ENCODE measurements at places on chromosomes 1 and 21.
A peak's percentile ranks its signal among the peaks of the same experiment; 100 is the strongest.

DNA sequence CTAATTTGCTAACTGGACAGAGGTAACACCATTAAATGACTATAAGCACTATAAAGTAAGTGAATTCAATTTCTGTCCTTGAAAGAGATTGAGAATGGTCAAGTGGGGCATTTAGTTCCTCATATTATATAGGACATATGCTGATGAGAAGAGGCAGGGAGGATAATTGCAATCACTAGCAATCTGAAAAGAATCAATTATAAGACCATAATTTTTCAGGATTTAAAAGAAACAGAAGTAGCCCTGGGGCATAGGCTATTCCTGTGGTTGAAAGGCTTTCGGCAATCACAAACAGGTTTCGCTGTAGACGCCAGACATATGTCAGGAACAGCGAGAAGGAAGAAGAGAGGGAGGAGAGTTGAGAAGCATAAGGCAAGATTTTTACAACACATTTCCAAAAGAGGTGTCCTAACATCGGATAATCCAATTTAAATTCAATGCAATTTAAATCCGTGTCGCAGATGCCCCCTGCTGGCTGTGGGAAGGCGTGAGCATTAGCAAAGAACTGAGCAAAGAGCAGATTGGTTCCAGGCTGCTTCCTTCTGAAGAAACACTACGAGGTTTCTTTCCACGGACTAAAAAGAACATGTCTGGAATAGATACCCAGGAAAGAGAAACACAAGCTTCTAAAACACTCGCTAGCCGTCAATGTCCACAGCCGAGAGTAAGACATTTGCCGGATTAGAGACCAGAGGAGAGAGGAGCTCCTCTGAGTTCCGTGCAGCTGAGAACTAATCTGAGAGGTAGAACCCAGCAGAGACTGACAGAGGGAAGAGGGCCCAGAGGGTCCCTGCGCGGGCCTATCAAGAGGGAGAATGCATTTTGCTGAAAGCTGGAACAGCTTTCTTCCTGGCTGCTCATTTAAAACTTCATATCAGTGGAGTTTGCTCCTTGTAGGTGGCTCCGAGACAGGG lies 27.9 kb downstream of the RGS5 start:
- DNase-seq, result peak; percentile 47

GRCh38 chr1:115136706-115137105 lies 47.4 kb upstream of the TSPAN2 start:
- no peak for DNase-seq

GRCh38 chr1:10589074-10589473 lies 114.3 kb downstream of the PEX14 start:
- no peak for DNase-seq

GRCh38 chr1:30704765-30705509 lies 18.4 kb downstream of the MATN1 start:
- no peak for DNase-seq

DNA sequence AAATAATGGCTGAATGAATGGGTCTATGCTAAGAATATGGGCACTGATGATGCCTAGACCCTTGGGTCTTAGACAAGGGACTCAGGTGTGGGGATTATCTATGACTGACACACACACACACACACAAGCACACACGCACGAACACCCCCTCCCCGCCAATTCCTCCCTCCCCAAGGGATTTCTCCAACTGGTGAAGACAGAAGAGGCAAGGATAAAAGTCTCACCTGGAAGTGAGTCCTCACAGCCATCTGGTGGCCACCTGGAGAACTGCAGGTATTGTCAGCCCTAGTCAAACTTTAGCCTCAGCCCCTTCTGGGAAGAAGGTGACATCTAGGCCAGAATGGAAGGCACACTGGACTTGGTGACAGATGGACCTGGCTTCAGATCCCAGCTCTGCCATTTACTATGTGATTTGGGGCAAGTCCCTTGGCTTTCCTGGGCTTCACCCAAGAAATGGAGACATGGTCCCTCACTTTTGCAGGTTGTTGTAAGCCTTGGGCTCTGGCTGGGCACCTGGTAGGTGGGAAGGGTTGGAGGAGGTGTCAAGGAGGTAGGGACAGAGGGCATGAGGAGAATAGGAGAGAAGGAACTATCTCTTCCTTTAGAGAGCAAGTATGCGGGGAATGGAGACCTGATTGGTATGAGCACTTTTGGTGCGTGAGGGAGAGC lies 4.0 kb upstream of the GPR3 start:
- DNase-seq, result peak; percentile 82

DNA sequence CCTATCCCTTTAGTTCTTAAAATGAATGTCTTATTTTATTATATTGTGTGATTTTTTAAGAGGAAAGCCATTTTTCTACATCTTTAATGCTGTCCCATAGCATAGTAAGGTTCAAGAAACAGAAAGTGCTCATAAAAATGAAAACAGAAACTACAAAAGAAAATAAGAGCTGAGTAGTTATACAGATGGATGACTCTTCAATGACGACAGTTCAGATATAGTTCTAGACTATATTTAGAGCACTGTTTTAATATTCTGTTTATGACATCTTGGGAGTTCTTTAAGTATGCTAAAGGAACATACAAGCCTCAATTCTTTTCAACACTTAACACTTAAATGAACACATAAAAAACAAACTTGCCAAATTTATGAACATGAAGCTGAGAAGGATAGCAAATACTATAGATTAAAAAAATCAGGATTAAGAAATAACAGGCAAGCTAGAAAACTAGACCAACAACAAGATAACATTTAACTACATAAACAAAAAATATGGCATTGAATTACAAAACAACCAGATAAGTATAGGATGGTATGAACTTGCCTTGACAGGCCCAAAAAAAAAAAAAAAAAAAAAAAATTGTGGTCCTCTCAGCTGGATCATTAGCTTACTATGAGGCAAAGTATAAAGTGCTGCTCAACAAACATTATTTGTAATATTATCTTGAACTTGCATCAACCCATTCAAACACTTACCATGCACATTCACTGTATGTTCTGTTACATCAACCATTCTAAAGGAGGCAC lies 87.9 kb downstream of the ZZZ3 start:
- no peak for DNase-seq

DNA sequence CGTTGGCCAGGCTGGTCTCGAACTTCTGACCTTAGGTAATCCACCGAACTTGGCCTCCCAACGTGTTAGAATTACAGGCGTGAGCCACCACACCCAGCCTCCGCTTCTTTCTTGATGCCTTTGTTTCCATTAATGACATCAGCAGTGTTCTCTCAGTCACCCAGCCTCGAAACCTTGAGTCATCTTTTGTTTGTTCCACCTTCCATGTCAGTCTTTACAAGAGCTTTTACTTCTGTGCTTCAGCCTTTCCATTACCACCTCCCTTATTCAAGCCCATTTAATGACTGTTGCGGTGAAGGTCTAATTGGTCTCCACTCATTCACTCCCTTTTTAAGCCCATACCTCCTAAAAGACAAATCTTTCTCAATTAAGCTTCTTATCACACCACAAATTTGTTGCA lies 146.6 kb upstream of the ADGRL2 start:
- no peak for DNase-seq

GRCh38 chr1:19596065-19596713 lies 47.9 kb upstream of the NBL1 start:
- no peak for DNase-seq

GRCh38 chr21:39612233-39613040 lies at the start of gene B3GALT5:
Gene B3GALT5, plus strand, starts transcription at chr21:39612940. Its CDS starts 47,620 bp downstream, at chr21:39660560.
- no peak for DNase-seq

GRCh38 chr1:217921126-217921904 lies 290.2 kb downstream of the SPATA17 start:
- DNase-seq, result no peak

DNA sequence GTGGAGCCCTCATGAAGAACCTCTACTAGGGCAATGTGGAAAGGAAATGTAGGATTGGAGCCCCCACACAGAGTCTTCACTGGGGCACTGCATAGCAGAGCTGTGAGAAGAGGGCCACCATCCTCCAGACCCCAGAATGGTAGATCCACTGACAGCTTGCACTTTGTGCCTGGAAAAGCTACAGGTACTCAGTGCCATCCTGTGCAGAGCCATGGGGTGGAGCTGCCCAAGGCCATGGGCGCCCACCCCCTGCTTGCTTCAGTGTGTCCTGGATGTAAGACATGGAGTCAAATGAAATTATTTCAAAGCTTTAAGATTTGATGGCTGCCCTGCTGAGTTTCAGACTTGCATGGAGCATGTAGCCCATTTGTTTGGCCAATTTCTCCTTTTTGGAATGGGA lies 17.2 kb upstream of the TSHB start:
- no peak for DNase-seq

DNA sequence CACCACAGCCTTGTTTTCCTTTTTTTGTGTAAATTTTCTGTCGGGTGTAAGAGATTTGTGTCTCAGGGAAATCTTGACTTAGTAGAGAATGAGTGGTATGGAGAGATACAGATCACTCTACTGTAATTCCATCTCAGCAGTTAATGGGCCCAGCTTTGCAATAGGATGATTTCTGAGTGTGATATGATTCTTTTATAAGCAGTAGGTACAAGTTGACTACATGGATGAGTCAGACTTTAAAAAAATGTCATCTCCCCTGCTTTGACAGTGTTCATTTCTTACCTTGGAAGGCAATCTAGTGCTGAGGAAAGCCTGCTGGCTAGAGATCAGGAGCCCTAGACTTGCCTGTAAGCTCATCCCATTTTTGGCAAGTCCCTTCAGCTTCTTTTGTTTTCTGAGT lies 261.9 kb downstream of the RYR2 start:
- no peak for DNase-seq

- no peak for DNase-seq
Measured at GRCh38 chr1:119472080-119472818, 34.8 kb upstream of the HSD3B1 start.

DNA sequence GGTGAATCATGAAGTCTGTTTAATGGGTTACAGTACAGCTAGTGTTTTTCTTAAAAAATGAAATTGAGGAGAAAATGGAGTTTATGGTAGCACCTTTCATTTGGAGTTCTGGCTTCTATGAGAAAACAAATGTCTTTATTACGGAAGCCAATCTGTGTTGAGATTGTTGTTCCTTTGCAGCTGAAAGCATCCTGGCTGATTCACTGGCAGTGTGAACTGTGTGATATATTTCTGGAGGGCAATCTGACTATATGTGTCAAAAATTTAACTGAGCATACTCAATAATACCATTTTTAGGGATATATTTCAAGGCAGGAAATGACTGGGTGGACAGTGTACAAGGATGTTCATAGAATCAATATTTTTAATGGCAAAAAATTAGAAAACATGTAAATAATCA lies 46.6 kb upstream of the LYST start:
- no peak for DNase-seq

DNA sequence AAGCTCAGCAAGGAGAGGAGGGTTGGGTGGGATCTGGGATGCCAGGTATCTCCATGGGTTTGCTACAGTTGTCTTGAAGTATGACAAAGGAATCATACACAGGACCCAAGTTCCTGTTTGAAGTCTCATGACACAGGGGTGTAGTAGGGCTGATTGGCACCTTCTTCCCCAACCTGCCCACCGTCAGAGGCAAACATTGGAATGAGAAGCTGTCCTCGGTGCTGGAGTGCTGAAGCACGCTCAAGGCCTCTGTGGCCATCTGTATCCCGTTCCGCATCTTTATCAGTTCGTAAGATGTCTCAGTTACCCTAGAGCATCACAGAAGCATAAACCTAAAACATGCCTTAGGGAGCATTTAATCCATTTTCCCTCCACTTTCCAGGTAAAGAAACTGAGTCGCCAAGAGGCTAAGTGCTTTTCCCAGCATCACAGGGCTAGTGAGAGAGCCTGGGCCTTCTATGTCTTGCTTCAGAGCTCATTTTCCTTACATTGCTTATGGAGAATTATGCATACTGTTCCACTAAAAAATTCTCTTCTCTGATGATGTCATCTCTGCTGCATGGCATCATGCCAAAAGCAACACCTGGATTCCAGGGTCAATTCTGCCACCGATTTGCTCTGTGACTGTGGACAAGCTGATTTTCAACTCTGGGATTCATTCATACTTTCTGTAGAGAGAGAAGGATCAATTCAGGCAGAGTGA lies 34.2 kb downstream of the VWA5B1 start:
- no peak for DNase-seq

DNA sequence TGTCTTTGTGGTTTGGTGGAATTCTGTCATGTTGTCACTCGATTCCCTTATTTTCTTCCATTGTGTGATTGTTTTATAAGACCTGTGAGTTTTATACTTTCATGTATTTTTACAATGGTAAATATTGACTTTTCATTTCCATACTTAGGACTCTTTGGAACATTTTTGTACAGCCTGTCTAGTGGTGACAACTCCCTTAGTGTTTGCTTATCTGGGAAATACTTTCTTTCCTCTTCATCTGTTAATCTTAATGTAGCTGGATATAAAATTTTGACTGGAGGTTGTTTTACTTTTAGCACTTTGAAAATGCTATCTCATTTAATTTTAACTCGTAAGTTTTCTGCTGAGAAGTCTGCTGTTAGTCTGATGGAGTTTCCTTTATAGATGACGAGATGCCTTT lies 310.5 kb downstream of the NUF2 start:
- no peak for DNase-seq

GRCh38 chr21:46634427-46634826 lies 1.0 kb upstream of the PRMT2 start:
- DNase-seq, result no peak

DNA sequence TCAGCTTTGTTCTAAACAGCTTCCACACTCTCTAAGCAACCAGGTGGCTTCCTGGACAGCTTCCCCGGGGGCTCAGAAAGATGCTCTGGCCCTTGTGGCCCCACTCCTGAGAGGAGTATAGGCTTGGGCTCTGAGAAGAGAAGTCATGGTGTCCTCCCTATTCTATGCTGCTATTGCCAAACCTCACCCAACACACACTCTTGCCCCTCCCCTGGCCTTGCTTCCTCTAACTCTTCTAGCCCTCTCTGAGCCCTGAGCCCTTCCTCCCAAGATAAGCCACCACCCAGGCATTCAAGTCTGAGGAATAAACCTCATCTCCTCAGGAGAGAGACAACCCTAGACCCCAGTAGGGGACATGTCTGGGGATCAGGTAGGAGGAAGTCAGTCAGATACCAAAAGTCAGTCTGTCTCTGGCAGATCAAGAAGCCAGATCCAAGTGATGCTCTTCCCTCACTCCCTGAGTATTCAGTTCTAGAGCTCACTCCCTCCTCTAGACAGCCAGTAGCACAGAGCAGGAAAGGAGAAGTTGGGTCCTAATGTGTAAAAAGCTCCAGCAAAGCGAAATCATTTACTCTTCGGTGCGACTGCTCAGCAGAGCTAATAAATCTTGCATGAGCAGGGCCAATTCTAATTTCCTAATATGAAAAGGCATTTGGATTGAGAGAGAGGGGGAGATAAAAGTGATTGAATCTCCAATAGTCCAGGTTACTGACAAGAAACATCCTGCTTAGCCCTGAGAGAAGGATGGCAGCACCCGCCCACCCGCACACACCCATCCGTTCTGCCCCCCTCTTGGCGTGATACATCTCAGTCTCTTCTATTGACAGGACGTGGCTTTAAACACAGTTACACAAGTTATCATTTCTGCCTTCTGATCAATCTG lies 50.5 kb downstream of the DMAP1 start:
- DNase-seq, result peak; percentile 12

DNA sequence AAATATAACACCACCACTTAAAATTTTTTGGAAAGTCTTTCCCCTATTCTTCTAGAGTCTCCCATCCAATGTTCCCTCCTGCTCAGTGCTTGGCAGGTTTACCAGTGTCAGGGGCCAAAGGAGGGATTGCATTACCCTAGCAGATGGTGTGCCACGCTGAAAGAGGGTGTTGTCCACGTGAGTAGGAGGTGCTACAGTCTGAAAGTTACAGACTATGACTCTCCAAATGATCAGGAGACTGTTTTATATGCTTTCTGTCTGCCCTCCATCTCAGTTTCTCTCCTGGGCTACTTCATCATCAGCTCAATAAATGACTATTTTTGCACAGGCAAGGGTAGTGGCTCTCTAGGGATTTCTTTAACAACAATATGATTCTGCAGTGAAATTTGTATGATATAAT lies 31.3 kb upstream of the ANGPTL7 start:
- no peak for DNase-seq

- DNase-seq, result no peak
Measured at GRCh38 chr1:221855156-221855555, 113.3 kb upstream of the DUSP10 start.

Data from activated CD4-positive, alpha-beta T cell treated with anti-CD3 and anti-CD28 coated beads, Interleukin-2, amount 10 ng/mL, durations not matched to agents 7 days and 5 days (primary cell).